ENCODE measurements at places on chromosomes 7 and 10.

DNA sequence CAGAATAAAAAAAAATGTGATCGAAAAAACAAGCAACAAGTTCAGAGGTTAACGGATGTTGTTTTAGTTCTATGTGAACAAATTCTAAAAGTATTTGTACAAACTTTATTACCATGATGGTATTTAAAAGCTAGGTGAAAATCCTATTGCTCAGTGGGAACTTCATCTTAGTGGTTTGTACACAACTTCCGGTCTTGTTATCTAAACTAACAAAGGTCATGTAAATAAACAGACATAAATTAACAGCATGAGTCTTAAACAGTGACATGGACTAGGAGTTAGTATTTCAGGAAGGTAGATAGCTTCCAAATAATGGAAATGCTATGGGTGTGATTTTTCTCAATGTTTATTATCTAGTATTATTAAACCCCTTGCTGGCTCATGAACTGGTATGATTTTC lies 83.8 kb downstream of the SPAG6 start:
- no peak for DNase-seq

DNA sequence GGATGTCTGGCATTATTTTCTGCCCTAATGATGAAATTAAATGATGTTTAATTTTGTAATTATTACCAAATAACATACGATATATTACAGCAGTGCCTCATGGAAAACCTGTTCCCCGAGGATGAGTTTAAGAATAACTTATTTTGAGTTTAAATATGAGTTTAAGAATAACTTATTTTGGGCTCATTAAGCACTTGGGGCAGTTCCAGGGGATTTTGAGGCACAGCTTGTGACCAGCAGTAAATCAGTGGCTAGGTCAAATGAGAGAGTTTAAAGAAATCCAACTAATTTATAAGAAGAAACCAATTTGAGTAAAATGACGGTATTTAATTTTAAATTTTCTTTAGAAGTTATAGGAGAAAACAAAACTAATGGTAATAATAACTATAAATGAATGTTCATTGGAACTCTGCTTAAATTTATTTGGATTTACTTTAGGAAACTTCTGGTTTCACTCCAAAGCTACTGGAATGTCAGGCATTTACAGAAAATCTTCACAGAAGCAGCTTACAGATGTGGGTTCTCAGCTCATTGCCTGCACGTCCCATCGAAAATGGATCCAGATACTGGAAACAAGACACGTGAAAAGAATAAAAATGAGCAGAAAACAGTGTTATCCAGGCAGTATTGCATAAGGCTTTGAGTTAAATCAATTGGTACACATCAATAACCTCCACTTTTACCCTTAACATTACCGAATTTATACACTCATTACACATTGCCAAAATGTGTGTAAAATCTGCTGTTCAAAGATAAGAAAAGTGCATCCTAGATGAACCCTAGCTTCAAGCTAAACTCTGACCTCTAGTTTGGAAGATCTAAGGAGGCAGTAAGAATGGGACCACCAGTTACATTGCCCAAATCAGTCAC lies 784.5 kb upstream of the IGFBP3 start:
- DNase-seq = no peak

DNA sequence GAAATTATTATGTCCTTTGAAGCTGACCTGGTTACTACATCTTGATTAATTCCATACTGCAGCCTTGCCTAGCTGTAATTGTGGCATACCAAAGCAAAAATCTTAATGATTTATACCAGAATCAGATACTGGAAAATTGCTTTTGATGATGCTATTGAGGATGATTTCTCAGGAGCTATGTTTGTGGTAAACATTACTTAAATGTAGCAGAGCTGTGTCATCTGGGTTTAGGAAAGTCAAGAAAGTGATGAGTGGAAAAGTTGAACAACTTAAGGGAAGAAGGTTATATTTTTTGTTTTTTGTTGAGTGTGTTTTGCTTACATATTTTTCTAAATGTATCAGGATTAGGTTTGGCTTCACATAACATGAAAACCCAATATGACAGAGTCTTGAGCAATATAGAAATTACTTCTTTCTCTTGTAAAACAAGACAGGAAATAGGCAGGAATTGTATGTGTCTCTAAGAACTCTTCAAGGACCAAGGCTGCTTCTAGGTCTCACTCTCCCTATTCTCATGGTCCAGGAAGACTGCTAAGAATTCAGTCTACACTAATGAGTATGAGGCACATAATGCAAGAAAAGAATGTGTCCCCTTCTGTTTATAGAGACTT lies 87.6 kb upstream of the MTPN start:
- no peak for DNase-seq

DNA sequence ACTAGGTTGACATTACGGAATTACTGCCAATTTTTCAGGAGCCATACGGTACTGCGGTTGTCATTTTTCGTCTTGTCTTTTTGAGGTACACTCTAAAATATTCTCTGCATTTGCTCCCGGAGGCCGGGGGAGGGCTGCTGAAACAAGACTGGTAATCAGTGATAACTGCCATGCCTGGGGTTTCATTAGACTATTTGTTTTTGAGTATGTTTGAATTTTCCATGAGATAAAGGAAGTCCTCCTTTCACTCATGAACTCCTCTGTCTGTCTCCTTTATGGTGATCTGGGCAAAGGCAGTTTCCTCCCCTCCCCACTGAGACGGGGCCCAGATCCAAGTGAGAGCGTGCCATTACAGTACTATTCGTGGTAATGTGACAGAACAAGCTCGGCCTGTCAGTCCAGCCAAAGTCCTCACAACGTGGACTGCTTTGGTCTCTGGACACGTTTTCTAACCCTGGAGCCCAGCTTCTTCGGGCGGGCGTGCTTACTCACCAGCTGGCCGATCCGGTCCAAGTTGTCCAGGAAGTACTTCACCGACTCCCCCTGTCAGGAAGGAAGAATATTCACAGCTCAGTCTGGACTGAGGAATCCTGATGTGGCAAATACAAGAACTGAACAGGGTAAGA lies 45.1 kb downstream of the AMZ1 start:
- no peak for DNase-seq

- DNase-seq = no peak
Measured at GRCh38 chr10:121036431-121036830, 185.3 kb downstream of the WDR11 start.

GRCh38 chr7:4143511-4144171 lies 538.5 kb upstream of the FOXK1 start:
- no peak for DNase-seq

- DNase-seq = no peak
Measured at GRCh38 chr10:9825491-9826018, 1192.1 kb upstream of the CELF2 start.

DNA sequence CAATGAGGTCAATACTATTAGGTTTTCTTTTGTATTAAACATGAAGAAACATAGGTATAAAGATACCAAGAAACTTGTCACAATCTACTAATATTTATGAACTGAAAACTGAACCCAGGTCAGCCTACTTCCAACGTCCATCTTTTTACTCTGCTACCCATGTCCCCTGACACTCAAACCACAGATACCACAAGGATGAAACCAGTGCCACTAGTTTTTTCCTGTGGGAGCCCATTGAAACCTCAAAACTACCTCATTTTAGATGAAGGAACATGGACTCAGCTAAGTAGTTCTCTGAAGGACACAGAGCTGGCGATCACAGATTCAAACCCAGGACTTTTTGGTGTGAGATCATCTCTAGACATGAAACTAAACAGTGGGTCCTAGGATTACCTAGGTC lies 6.8 kb downstream of the TET1 start:
- DNase-seq = no peak

DNA sequence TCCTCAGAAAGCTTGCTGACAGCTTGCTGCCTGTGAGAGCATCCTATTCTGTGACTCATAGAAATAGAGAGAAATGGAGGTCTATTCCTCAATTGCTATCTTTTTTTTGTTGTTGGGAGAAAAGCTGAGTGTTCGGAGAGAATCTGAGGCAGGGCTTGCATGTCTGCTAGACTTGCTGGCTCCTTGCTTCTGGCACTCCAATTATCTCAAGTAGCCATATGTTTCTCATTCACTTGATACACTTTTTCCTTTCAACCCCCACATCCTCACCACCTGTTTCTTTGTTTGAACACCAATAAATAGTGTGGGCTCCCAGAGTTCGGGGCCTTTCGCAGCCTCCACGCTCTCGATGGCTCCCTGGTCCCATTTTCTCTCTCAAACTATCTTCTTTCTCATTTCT lies 172.2 kb downstream of the SH2D4B start:
- DNase-seq = no peak

All from omental fat pad (tissue), 4 donors.